ENCODE measurements at places on chromosomes 16 and 17.

- no peaks in the 10 kb centered on the region for H3K27me3 ChIP-seq
- no peak overlapping the region for H3K4me3 ChIP-seq
- H3K4me1 ChIP-seq, result no peaks in the 10 kb centered on the region
- no peak overlapping the region for H3K27ac ChIP-seq
- H3K36me3 ChIP-seq, result no peaks in the 10 kb centered on the region
- no peak for DNase-seq
Observed at GRCh38 chr17:55086635-55087058, 118.1 kb downstream of the STXBP4 start.

GRCh38 chr17:41049110-41049509 lies 2.0 kb upstream of the KRTAP2-1 start:
- H3K36me3 ChIP-seq, result no peaks in the 10 kb centered on the region
- H3K4me1 ChIP-seq, result no peaks in the 10 kb centered on the region
- H3K4me3 ChIP-seq, result no peak overlapping the region
- no peak overlapping the region for H3K27ac ChIP-seq
- H3K27me3 ChIP-seq, result no peaks in the 10 kb centered on the region

GRCh38 chr17:78529251-78529650 lies 47.9 kb downstream of the DNAH17 start:
- DNase-seq, result no peak
- no peaks in the 10 kb centered on the region for H3K36me3 ChIP-seq
- no peak overlapping the region for H3K27ac ChIP-seq
- no peaks in the 10 kb centered on the region for H3K27me3 ChIP-seq
- no peaks in the 10 kb centered on the region for H3K4me1 ChIP-seq

- H3K27me3 ChIP-seq, result no peaks in the 10 kb centered on the region
- no peak overlapping the region for H3K4me3 ChIP-seq
- DNase-seq, result no peak
- no peaks in the 10 kb centered on the region for H3K36me3 ChIP-seq
- H3K4me1 ChIP-seq, result no peaks in the 10 kb centered on the region
Observed at GRCh38 chr16:13569986-13570385, 350.0 kb upstream of the ERCC4 start.

DNA sequence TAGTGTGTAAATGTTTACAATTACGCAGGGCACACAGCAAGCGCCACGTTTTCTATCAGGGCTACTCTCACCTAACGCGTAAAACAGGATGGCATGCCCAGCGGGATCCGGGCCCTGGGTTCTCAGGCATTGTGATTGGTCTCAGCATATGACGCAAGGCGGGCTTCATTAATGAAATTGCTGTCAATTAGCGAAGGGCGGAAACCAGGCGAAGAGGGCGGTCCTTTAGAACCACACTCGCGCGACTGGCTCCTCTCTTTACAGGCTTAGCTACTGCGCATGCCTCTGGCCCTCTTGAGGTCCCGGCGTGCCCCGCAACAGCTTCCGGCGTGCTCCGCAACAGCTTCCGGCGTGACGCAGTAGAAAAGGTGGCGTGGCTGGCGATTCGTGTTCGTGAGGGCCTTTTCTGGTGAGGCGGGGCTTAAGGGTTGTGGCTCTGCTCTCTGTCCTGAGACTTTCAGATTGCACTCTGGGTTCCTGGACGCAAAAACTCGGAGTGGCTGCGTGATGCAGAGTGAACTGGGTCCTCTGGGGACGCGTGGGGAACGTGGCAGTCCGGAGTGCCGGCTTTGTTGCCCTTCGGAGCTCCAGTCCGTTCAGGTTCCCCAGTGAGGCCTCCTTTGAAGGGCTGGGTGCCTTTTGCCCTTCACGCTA lies 9.2 kb downstream of the OR2C1 start:
- peak overlapping the region; percentile 45 for H3K4me3 ChIP-seq
- DNase-seq, result peak; percentile 75
- H3K36me3 ChIP-seq, result no peaks in the 10 kb centered on the region
- H3K27me3 ChIP-seq, result no peaks in the 10 kb centered on the region
- no peaks in the 10 kb centered on the region for H3K4me1 ChIP-seq
- peak overlapping the region; percentile 58 for H3K27ac ChIP-seq

- no peaks in the 10 kb centered on the region for H3K36me3 ChIP-seq
- no peak overlapping the region for H3K27ac ChIP-seq
- peaks cover 30% of the 10 kb centered on the region for H3K4me1 ChIP-seq
Observed at GRCh38 chr17:72122010-72122764, 1.4 kb downstream of the SOX9 start.

- no peak overlapping the region for H3K4me3 ChIP-seq
- no peaks in the 10 kb centered on the region for H3K36me3 ChIP-seq
- no peak for DNase-seq
- no peaks in the 10 kb centered on the region for H3K27me3 ChIP-seq
- H3K4me1 ChIP-seq, result no peaks in the 10 kb centered on the region
Observed at GRCh38 chr17:4590981-4591453, 6.7 kb downstream of the SMTNL2 start.

Data from uterus (tissue), 4 donors.